ENCODE measurements at places on chromosomes 1 and 21.

- no peak for DNase-seq
Measured at GRCh38 chr1:236494586-236495466, 29.0 kb upstream of the LGALS8 start.

GRCh38 chr1:227775841-227776240 is 39.6 kb upstream of the PRSS38 start:
- DNase-seq, result no peak

DNA sequence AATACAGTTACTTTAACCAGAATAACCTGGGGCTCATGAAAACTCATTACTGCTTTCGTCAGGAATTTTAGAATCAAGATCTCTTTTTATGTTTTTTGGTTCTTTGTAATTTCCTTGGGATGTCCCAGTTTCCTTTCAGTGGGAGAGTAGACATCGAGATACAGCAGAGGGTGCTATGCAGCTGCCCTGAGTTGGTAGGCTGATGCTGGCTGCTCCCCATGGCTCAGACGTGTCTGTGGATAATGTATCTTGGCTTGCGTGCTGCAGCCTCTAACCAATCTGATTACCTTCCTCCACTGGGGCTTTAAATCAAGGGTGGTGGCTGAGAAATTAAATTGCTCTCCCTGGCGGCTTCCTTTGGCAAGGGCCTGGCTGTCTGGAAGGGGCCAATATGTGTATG is 253.7 kb downstream of the CACNA1E start:
- no peak for DNase-seq

DNA sequence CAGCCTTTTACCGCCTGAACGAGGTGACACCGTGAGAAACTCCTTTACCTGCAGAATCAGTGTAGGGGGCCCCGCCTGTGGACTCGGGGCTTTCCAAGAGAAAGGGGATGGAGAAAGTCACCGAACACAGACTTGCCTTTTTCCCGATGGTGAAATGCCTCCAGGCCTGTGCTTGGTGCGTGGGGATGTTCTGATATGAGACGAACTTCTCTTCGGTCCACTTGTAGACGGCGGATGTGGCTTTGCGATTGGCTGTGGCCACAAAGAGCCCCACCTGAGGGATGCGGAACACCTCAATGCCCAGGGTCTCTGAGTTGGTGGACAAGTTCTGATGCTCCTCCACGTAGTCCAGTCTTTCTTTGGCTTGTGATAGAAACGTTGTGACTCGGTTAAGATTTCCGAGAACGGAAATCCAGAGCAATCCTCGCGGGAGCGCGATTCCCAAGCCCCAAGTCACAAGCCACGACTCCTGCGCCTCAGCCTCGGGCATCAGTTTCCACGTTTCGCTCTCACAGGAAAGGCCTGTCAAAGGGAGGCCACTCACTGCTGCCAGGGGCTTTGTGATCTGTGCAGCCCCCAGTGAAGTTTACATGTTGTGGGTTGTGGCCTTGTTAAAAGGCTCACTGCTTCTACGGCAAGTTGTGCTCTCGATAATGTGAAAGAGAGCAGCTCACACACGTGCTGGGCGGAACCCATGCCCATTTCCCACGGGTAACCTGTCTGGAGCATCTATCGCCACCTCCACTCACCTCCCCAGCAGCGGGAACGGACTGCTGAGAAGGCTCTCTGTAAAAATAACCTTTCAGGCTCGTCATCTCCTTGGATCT is 12.6 kb downstream of the KRTAP10-1 start:
- DNase-seq, result no peak

DNA sequence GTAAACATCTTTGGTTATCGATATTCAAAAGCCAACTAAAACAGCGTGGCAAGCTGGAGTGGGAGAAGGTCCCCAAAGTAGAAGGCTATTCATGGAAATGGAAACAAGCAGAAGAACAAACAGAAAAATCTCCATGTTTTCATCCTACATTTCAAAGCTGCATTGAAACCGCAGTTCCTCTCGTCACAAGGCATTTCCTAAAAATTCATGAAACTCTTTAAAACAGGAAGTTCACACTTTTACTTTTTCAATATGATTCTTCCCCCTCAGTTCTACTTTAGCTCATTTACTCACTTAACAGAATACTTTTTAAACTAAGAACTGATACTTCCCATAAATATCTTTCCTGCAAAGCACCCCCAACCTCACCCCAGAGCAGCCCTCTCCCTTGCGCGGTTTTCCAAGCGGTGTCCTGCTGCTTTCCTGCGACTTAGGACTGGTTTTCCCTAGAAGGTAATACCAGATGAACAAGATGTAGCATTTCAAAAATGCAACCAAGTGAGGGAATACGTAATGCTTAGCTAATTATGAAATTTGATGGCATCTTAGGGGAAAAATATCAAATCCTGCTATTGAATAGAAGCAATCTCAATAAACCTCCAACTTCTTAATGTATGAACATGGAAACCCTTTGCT is 228.3 kb upstream of the PKN2 start:
- no peak for DNase-seq

GRCh38 chr1:17891205-17892110 is 136.3 kb downstream of the ACTL8 start:
- DNase-seq, result no peak

DNA sequence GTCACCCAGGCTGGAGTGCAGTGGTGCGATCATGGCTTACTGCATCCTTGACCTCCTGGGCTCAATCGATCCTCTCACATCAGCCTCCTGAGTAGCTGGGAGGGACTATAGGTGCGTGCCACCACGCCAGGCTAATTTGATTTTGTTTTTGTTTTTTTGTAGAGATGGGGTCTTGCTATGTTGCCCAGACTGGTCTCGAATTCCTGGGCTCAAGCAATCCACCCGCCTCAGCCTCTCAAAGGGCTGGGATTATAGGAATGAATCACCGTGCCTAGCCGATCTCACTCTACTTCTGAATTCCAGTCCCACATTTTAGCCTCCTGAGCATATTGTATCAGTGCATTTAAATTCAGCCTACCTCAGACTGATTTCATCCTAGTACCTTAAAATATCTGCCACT is 1.8 kb downstream of the CTXND2 start:
- no peak for DNase-seq

DNA sequence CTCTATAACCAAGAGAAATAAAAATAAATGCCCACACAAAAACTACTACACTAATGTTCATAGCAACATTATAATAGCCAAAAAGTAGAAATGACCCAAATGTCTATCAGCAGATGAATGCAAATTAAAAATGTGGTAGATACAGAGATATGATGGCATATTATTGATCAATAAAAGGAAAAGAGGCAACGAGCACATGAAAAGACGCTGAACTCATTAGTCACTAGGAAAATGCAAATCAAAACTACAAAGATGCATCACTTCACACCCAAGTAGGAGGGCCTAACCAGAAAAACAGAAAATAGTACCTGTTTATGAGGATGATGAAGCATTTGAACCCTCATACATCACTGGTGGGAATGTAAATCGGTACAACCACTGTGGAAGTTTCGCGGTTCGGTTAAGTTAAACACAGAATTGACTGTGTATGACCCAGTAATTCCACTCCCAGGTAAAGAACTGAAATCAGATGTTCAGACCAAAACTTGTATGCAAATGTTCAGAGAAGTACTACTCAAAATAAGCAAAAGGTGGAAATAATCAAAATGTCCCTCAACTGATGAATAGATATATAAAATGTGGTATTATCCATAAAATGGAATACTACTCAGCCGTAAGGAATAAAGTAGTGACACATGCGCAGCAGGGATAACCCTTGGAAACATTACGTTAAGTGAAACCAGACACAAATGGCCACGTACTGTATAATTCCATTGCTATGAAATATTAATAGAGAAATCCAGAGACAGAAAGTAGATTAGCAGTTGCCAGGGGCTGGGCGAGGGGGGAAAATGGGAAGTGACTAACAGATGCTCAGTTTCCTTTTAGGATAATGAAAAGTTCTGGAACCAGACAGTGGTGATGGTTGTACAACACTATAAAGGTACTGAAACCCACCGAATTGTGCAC is 3.1 kb downstream of the USP48 start:
- DNase-seq, result no peak

Measured in HAP-1 (cell line).